ENCODE measurements at places on chromosomes 7 and 10.
A peak's percentile ranks its signal among the peaks of the same experiment; 100 is the strongest.

DNA sequence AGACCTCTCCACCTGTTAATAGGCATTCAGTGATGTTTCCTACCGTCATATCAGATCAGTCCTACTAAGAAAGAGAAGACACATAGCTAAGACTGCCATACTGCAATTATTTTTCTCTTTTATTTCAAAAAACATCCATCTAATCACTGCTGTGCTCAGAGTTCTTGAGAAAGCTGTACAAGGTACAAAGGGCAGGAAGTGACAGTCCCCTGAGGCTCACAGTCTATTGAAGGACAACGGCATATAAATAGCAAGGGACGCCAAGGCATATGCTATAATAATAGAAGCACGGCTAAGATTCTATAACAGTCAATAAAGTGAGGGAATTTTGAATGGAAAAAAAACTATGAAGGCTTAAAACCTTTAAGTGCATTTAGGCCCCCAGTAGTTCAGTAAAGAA is 415.3 kb upstream of the NRP1 start:
- DNase-seq: no peak

- DNase-seq: no peak
Observed at GRCh38 chr7:144725070-144725469, 110.8 kb downstream of the TPK1 start.

GRCh38 chr7:41399171-41399570 is 303.7 kb downstream of the INHBA start:
- DNase-seq: no peak

DNA sequence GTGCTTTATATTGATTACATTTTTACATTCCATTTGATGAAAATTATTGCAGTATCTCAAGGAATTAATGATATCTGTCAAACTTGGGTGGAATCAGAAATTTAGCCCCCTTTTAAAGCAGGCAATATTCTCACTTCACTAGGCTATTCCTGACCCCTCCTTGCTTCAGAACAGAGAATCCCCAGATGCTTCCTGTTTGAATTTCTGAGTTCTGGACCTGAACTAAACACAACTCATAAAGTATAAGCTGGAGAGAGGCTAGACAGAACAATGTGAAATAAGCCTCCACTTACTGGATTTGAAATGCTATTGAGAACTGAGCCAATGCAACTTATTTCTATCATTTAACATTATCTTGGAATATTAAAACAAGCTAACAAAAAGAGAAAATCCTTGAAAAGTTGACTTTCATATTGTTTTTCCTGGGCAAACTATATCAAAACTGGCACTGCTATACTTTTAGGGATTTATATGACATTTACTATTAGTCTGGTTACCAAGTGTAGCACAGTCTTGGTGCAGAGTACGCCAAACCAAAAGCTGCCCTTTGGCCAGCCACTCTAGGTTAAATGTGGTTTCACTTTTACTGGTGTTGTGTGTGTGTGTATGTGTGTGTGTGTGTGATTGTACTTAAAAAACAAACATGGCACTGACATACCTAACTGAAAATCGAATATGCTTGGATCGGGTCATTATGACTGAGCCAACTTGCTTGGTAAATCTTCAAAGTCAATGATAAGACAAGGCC is 19.0 kb upstream of the AGMO start:
- no peak for DNase-seq

- DNase-seq: no peak
Observed at GRCh38 chr7:115328018-115328417, 406.1 kb downstream of the MDFIC start.

DNA sequence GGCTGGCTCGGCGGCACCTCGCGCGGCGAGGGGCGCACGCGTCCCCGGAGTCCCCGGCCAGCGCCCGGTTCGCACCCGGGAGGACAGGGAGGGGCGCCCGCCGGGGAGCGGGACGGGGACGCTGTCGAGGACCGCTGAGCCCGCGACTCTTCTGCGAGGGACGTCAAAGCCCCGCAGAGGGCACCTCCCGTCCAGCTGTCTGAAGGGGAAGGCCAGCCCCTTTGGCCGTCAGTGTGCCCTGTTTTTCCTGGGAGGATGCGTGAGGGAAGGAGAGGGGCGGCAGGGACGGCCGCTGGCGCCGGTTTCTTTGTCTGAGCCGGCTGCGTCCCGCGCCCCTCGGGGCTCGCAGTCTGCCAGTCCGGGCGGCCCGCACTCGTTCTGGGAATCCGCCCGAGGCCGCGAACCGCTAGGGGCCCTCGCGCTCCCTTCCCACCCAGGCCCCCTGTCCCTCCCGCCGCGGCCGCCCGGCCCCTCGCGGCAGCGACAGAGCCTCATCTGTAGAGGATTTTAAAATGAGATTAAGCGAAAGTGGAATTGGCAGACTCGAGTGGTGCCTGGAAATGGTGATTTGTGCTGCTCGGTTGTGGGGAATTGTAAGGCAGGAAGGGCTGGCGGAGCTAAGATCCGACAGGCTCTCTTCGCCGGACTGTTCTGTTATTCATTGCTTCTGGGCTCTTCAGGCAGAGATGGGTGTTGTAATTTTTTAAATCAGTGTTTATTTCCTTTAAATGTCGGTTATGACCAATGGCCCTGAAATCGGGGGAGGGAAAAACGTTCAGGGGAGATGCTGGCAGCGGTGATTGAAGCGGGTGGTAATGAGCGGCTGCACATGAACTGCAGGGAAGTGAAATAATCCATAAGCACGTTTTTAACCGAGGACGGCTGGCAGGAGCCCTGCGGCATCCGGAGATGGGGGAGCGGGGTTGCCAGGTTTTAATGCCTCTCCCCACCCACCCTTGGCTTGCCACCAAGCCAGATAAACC is 618 bp upstream of the RELN start:
- DNase-seq: peak; percentile 85

Measured in posterior cingulate gyrus (tissue), 11 donors.